Pancreas (tissue), 10 donors: ENCODE measurements at places on chromosomes 6 and 20. TPM values are rescaled to one million over a fixed set of nuclear protein-coding genes. Genes with fewer than 3 reads are reported as not detected.

The WFDC10B gene
- polyA plus RNA-seq, result not detected

The MDFI gene
- 2.0 TPM for polyA plus RNA-seq

The TFAP2D gene
- not detected for polyA plus RNA-seq

The NFYA gene
- 10.6 TPM for polyA plus RNA-seq

The POPDC3 gene
- 0.84 TPM for polyA plus RNA-seq

The PPP1R16B gene
- 1.2 TPM for polyA plus RNA-seq

The PRL gene
- polyA plus RNA-seq, result not detected

The FOXQ1 gene
- polyA plus RNA-seq, result 2.6 TPM

The GGTLC1 gene
- polyA plus RNA-seq, result 0.33 TPM

The DCBLD1 gene
- polyA plus RNA-seq, result 4.8 TPM

The OR2H1 gene
- not detected for polyA plus RNA-seq

The CHMP4B gene
- polyA plus RNA-seq, result 66.3 TPM

The UNC5CL gene
- 40.6 TPM for polyA plus RNA-seq

The SYNDIG1 gene
- polyA plus RNA-seq, result 0.21 TPM

The AVP gene
- polyA plus RNA-seq, result not detected

The ADGB gene
- polyA plus RNA-seq, result not detected

The CASS4 gene
- polyA plus RNA-seq, result 0.11 TPM

The TNFRSF21 gene
- 9.7 TPM for polyA plus RNA-seq

The PDE10A gene
- polyA plus RNA-seq, result 2.6 TPM
